DMS53 (cell line): ENCODE measurements at places on chromosomes 13 and 19.

DNA sequence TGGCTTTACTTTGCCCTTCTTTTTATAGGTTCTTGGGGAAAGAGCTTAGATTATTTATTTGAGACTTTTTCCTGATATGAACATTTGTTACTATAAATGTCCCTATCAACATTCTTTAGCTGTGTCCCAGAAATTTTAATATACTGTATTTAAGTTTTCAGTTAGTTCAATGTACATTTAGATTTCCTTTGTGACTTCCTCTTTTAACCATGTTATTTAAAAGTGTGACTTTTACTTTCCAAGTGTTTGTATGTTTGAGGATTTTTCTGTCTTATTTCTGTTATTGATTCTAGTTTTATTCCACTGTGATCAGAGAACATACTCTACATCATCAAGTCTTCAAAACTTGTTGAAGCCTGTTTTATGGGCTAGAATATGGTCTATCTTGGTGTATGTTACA, 72.7 kb upstream of the SPRY2 start:
- DNase-seq, result no peak

GRCh38 chr19:19597809-19598306, 20.6 kb downstream of the PBX4 start:
- no peak for DNase-seq

- peak; percentile 56 for DNase-seq
These were observed 661 bp upstream of the MIR17HG start for GRCh38 chr13:91346850-91347201.

DNA sequence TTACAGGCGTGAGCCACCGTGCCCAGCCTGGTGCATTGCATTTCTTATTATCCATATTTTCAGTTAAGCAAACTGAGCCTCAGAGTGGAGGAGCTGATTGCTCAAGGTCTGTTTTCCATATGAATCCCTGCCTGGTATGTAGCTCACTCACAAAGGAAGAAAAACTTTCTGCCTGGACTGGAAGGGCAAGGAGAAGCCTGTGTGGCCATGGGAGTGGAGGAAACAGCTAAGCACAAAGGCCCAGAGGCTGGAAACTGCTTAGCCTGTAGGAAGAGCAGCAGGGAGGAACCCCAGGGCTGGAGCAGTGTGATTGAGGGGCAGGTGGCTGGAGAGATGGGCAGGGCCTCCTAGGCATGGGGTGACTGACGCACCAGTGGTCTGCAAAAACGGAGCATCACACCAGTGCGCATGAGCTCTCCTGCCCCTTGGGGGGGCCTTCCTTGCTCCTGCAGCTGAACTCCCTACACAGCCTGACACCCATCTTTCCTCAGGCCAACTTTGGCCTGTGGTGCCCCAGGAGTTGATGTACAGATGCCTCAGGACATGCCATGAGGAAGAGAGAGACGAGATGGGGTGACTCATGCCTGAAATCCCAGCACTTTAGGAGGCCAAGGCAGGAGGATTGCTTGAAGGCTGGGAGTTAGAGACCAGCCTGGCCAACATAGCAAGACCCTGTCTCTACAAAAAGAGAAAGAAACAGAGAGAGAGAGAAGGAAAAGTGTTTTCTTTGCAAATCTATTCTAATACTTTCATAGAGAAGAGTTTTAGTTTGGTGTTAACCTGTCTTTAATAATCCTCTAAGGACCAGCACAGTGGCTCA, 2.8 kb upstream of the HNRNPM start:
- no peak for DNase-seq

- DNase-seq, result peak; percentile 76
These were observed 20.6 kb downstream of the BRSK1 start for GRCh38 chr19:55304279-55304978.

- DNase-seq, result peak; percentile 59
These were observed 538 bp downstream of the LSM4 start for GRCh38 chr19:18322318-18322758.

- DNase-seq, result peak; percentile 74
These were observed 20.7 kb downstream of the TNFSF11 start for GRCh38 chr13:42594481-42595252.

DNA sequence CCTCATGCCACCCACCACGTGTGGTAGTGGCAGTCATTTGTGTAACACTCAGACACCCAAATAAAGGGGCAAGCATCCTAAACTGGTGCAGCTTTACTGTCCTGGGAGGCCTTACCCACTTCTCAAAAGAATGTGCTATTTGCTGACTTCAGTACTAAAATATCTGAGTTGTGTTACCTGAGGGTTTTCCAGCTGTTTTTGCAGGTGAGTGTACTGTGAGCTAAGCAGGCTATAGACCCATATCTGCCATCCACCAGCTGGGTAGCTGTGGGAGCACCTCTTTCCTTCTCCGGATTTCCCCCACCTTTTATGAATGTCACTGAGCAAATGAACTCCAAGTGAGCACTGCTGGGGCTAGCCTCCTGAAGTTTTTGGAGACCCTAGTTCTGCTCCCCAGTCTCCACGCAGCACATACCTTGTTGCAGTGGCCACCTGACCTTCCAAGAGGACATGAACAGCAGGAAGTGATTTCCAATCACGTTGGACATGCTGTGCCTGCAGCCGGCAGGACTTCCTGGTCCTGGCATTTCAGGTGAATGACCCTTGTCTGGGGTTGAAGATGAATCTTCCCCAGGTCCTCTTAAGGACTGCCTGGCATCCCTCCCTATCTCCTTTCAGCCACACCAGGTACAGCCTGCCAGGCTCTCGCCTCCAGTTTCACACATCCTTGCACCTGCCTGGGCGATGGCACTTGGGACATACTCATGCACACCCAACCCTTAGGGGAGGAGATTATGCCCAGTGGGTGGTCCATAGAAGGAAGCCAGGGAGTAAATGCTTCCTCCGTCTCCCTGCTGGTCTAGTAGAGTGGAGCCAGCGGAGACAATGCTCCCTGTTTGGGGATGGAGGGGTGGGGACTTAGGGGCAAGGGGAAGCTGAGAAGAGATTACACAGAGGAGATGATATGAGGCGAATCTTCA, 109.5 kb upstream of the SPATA13 start:
- peak; percentile 50 for DNase-seq

DNA sequence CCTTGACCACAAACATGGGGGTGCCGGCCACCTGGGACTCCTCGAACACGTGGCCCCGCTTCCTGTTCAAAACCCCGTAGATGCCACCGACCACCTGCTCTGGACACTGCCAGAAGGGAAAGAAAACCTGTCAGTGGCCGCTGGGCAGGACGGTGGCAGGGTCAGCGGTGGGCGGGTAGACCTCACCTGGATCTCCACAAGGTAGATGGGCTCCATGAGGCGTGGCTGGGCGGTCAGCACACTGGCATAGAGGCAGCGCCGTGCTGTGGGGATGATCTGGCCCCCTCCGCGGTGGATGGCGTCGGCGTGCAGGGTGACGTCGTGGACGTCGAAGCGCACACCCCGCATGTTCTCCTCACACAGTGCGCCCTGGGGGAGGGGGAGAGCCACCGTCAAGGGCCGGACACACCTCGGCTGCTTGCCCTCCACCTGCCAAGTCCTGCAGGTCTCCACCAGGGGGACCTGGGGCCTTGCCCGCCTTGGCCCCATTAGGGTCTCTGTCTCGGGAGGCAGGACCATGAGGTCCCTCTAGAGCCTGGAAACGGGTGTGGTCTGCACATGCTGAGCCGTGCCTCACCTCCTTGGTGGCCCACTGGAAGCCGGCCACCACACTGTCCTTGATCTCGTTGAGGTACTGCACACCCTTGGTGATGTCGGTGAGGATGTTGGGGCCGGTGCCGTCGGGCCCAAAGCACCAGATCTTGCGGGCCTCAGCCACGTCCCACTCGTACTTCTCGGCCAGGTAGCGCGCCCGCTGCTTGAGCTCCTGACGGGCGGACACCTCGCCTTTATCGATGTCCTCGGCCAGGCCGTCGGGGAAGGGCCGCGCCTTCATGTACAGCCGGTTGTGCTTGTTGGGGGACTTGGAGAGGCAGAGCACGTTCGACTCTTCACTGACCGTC, 6.6 kb upstream of the DAPK3 start:
- DNase-seq, result peak; percentile 27

DNA sequence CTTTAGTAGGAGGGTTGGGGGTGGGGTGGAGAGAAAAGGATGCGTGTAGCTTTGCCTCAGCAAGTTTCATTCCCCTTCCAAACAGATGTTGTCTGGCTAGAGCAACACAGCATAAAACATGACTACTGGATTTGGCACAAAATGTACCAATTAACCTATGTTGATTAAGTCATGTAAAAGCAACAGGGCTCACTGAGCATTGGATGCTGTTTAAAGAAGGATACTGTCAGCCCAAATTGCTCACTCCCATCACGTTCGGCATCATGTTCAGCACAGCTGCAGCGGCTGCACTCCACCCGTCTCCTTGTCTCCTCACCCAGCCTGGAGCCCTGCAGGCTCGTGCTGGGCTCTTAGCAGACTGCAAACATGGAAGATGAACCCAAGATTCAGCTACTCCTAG, 77.5 kb downstream of the DLEU7 start:
- no peak for DNase-seq

DNA sequence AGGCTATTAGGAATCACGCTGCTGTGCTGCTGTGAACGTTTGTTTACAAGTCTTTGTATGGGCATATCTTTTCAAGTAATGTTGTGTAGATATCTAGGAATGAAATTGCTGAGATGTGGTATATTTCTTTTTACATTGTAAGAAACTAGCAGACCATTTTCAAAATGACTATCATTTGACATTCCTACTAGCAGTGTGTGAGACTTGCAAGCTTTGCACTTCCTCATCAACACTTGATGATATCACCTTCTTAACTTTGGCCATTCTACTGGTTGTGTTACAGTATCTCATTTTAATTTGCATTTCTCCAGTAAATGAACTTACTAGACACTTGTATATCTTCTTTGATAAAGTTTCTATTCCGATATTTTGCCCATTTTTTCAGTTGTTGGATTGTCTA, 12.1 kb downstream of the METTL21C start:
- DNase-seq, result no peak

DNA sequence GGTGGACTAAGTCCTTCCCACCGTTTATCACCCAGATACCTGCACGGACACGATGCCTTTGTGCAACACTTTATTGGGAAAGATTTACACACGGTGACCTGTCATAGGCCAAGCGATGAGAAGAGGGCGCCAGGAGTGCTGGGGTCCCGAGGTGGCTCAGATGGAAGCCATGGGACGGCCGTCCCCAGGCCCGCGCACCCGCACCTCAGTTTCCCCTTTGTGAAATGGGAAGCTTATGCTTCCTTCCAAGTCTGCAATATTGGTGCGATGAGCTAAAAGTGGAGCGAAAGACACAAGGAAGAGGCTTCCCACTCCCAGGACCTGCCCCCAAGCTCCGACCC, 369 bp upstream of the TMC4 start:
- no peak for DNase-seq

GRCh38 chr13:106986033-106986484, 418.1 kb upstream of the ARGLU1 start:
- no peak for DNase-seq

DNA sequence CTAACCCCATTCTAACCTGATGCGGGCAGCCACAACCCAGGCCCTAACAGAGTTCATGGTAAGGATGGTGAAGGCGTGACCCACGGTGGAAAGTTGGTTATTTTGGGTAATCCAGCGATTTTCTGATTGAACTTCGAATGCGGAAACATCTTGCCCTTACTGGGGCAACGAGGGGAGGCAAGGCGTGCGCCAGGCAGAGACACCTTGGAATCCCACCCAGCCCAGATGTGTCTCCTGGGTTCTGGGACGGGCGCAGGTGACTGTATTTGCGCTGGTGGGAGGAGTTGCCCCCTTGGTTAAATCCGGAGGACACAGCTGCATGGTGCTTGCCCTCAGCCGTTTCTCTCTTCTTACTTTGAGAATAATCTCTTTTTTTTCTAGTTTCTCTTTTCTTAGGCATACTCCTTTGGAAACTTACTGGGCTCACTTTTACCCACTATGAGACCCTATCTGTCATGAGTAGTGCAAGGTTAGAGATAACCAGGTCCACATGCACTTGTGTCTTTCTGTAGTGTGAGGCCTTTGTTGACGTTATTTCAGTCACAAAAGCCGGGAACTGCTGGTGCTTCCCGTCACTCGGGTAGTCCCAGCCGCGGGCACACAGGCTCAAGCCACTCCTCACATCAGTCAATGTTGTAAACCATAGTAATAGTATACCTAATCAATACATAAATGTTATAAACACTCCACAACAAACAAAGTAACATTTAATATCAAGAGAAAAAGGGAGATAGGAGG, 81.5 kb downstream of the ATP11A start:
- DNase-seq, result no peak

DNA sequence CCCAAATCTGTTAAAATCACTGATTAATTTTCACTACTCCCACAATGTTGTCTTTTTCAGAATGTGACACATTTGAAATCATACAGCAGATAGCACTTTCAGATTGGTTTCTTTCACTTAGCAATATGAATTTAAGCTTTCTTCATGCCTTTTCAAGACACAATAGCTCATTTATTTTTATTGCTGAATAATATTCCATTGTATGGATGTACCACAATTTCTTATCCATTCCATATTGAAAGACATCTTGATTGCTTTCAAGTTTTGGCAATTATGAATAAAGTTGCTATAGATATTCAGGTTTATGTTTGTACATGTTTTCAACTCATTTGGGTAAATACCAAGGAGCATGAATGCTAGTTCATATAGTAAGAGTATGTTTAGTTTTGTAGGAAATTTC, 2635.6 kb upstream of the PCDH20 start:
- DNase-seq, result no peak

- DNase-seq, result no peak
These were observed 91.3 kb downstream of the MAP4K1 start for GRCh38 chr19:38526430-38526829.

- DNase-seq, result no peak
These were observed 16.3 kb upstream of the KIR3DL3 start for GRCh38 chr19:54707962-54708361.

DNA sequence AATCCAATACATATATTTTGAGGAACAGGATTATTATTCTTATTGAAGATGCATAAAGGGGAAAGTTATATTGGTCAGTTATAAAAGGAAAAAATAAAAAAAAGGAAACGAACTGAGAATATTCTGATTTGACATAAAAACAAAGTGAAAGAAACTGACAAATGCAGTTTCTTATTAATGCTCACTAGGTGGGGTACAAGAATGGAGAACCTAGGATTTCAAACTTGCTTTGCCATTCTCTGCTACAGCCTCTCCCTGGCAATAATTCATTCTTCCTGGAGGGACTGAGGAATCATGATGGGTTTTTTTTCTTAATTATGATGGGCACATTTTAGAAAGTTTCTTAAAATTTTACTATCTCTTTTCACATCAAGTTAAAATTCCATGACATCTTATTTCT, 154.9 kb downstream of the PCDH9 start:
- DNase-seq, result no peak

DNA sequence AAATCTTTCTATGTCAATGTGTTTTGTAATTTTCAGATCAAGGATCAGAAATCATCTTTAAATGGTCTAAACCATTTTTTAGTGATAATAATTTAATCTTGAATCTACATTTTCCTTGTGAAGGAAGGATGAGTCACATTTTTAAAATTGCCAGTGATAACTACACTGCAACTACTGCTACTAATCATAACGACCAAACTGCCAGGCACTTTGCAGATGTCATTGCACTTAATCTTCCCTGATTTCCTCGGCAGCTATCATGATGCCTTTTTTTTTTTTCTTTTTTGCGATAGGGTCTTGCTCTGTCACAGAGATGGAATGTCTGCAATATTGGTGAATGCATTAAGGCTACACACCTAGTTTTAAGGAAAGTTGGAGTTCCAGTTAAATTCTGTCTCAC, 41.4 kb upstream of the SLC10A2 start:
- no peak for DNase-seq

- no peak for DNase-seq
These were observed 84.3 kb downstream of the FGF14 start for GRCh38 chr13:102317593-102317992.

GRCh38 chr13:106205871-106206270, 329.6 kb downstream of the EFNB2 start:
- DNase-seq, result no peak
